Hematopoietic multipotent progenitor cell treated with erythropoietin and hydrocortisone succinate and interleukin-3 and kit ligand, for 15 days (in vitro differentiated cells): ENCODE measurements at places on chromosomes 6 and 20.
A peak's percentile ranks its signal among the peaks of the same experiment; 100 is the strongest.

DNA sequence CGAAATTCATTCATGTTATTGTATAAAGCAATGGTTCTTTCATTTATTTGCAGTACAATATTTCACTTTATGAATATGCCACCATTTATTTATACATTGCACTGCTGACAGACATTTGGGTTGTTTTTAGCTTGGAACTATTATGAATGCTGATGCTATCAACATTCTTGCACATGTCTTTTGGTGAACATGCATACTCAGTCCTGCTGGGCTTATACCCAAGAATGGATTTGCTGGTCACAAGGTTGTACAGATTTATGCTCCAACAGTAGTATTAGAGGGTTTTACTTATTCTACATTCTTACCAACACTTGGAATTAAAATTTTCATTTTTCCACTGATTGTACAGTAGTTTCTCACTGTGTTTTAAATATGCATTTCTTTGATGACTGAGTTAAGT is 126.2 kb downstream of the PTPRK start:
- DNase-seq: no peak

GRCh38 chr6:163635315-163635714 is 220.8 kb downstream of the QKI start:
- DNase-seq: no peak

GRCh38 chr6:170250981-170251775 is 39.7 kb downstream of the DLL1 start:
- no peak for DNase-seq

DNA sequence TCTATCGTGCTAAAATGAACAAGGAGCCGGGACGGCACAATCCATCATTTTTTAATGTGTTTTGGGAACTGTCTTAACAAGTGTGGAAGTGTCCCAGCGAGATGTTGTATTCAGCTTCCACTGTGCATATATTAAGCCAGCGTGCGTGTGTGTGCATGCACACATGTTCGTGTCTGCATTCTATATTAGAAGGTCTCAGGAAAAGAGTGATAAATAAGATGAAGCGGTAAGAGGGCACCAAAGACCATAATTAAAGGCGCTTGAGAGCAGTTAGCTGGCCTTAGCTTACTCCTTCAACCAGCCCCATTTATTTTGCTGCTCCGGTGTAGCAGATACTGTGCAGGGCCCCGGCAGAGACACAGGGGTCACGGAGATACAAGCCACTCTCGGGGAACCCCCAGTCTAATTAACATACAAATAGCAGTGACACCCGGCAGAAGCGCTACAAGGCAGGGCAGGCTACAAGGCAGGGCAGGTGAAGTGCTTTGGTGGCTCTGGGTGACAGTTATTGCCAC is 206.5 kb upstream of the RREB1 start:
- DNase-seq: no peak

GRCh38 chr6:143014764-143015163 is 45.9 kb upstream of the AIG1 start:
- no peak for DNase-seq

GRCh38 chr6:142671791-142672190 is 273.2 kb downstream of the HIVEP2 start:
- DNase-seq: no peak

DNA sequence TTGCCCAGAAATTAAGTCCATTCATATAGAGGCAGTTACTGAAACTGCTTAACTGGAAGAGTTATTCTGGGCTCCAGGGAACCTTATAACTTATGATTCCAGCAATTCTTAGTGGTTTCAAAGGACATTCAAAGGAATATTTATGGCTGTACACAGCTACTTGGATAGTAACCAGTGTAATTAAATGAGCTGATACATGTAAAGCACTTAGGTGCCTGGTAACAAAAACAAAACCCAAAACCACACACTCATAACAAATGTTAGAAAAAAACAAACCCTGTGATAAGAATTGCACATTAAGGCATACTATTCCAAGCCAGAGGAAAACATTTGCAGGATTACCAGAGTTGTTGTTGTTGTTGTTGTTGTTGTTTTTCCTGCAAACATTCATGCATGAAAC is 51.5 kb downstream of the STK4 start:
- no peak for DNase-seq

DNA sequence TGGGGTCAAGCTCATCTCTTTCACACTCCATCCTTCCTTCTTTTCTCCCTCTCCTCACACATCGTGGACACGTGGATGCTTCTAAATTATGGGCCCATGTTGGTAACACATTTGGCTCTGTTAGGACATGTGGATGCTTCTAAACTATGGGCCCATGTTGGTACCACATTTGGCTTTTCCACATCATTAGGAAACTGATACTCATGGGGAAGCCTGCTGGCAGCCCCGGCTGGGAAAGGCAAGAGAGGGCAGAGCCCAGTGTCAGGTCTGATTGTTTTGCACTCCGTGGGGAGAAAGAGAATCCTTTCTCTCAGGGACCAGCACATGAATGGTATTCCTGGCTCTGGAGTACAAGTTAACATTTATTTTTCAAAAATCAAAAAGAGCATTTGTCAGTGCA is 4.0 kb upstream of the CST1 start:
- DNase-seq: no peak

GRCh38 chr6:29632789-29633533 is at the start of gene GABBR1:
Gene GABBR1, minus strand, starts transcription at chr6:29633183. Its CDS starts 798 bp downstream, at chr6:29632385.
- DNase-seq: no peak

GRCh38 chr20:44367746-44368145 is 12.2 kb downstream of the HNF4A start:
- peak; percentile 44 for DNase-seq

DNA sequence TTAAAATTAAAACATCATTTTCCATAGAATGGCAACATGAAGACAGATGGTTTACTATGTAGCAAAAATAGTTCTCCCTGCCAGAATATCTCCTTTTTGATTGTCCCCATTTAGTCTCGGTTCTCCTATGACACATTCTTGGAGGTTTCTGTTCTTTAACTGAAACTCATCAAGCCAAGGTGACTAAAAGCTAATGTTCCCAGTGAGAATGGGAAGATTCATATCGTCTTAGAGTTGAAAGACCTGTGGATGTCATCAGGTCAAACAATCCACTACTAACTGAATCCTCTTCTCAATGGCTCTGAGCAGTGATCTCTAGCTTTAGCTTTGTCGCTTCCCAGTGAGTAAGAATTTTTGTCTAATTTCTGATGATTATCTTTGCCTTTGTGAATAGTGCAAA is 1.3 kb upstream of the DOK5 start:
- DNase-seq: no peak

DNA sequence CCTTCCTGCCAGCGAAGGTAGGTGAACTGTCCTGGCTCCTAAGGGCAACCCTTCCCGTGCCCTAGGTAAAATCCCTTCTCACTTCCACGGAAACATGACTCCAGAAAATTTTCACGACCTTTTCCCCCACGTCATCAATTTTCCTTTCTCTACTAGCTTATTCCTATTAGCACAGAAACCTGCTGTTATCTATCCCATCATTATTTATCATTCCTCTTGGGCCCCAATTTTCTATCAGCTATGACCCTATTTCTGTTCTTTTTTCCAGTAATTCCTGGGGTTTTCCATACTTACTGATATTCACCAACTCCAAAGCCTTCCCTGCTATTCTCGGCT is 23.8 kb upstream of the GCM1 start:
- no peak for DNase-seq

DNA sequence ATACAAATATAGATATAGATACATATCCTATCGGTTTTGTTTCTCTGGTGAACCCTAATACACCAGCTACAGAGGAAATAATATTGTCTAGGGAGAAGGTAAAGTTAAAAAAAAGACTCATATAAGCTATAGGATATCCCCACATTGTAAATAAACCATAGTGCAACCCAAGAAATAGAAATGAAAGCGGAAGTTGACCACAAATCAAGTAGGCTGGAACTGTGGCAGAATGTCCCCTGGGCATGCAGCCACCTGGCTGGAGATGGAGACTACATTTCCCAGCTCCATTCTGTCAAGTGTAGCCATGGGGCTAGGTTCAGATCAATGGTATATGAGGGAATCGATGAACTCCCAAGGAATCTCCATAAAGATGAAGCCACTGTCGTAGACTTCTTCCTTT is 70.1 kb upstream of the RPS6KA2 start:
- no peak for DNase-seq

DNA sequence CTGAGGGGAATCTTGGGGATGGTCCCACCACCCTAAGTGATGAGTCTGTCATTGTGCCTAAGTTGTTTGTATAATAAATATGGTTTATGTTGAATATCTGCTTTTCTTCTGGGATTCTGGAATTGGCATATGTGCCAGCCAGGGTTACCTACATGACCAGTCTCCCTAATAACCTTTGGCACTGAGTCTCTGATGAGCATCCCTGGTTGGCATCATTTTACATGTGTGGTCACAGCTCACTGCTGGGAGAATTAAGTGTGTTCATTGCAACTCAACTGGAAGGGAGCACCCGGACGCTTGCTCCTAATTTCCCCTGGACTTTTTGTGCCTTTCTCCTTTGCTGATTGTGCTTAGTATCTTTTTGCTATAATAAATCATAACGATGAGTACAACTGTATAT is 8.1 kb downstream of the SMAP1 start:
- DNase-seq: no peak

DNA sequence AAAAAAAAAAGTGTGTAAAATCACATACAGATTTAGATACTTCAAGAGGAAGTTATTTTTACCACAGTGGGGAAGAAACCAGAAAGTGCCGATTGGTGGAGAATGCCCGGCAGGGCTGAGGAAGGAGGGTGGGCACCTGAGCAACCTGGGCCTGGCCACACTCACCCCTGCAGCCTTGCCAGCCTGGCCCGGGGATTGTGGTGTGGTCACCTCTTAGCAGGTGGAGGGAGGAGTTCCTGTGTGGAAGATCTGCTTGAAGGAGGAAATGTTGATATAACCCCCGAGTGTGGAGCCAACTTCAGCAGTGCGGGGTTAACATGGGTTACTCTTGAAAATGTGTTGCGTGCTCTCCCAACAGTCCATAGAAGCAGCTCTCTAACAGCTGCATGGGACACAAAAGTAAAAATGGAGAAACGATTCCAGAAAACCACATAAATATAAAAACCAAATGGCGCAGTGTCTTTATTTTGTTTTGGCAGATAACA is 14.7 kb downstream of the UST start:
- DNase-seq: no peak

DNA sequence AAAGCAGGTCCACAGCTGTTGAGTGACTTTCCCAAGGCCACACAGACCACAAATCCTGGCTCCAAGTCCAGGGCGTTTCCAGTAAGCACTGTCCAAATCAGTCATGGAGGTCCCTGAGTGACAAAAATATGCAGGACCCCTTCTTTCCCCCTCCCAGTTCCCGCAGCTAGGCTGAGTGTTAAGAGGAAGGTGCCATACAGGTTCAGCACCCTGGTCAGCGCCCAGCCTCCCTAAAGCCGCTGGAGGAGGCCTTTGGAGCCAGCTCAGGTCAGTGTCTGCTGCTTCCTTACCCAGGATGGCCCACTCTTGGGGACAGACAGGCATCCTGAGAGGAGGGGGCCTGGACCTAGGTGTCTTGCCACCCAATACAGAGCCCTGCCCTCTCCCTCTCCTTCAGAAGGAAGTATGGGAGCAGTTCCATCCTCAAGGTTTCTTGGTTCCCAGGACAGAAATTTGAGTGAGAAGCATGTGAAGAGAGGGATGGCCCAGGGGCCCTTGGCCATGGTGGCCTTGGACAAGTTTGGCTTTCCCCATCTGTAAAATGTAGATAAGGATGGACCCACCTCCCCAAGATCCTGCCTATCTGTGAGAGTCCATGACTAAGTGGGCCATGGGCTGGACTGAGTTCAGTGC is 13.2 kb downstream of the TMEM74B start:
- DNase-seq: peak; percentile 43

GRCh38 chr6:142026471-142026870 is 106.3 kb upstream of the GJE1 start:
- DNase-seq: no peak

GRCh38 chr6:149015535-149016525 is 269.0 kb downstream of the UST start:
- no peak for DNase-seq

DNA sequence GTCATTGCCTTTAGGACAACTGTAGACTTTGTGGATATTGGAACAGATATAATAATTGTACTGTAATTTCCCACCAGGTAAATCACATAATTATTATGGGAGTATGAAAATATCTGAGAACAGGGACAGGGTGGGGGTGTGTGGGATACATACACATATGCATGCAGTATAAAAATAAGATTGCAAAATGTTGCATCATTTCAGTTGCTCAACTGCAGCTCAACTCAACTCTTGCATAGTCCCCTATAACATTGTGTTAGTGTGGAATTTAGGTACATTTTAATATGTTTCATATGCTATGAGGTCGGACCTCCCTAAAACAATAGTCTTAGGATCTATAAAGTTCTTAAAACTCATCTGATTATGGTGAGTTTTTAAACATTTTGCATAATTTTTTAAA is 275.0 kb upstream of the FLRT3 start:
- no peak for DNase-seq

DNA sequence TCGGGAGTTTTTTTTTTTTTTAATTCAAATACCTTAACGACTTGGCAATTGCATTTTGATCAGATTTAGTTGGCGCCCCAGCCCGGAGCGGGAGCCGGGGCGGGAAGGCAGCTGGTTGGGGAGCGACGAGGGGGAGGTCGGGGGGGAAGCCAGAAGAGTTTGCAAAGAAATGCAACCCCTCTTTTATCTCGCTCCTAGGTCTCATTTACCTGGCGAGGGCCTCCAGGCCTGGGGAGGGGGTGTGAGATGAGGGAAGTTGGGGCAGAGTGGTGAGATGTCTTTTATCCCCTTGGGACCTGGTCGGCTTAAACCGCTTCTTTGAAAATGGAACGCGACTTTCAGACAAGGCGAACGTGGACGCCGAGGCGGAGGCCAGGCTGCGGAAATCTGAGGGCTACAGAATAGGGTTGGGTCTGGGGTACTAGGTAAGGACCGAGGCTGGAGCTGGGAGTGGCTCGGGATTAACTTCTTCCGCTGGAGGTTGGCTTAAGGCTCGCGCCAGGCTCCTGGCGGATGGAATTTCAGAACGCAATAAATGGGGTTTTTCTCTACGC is 40.3 kb downstream of the NCR2 start:
- DNase-seq: no peak

DNA sequence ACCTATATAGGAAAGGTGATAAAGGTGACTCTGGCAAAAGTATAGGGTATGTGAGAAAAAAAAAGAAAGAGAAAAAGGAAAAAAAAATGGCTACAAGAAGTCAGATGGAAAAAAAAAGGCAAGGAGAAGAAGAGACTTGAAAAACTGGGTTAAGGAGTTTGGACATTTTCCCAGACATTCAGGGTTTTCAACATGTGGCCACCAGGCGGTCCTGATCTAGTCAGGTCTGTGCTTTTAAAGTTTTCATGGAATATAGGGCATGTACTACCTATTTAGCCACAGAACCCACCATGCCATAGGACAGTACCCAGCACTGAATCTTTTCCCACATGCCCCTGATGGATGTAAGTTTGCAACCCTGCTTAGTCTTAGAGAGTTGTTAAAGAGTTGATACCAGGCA is 433.7 kb downstream of the MAFB start:
- DNase-seq: no peak

- no peak for DNase-seq
Measured at GRCh38 chr6:113129991-113130390, 727.2 kb upstream of the MARCKS start.

- DNase-seq: no peak
Measured at GRCh38 chr6:155038527-155038926, 43.4 kb downstream of the TIAM2 start.

GRCh38 chr6:3654898-3655297 is 96.6 kb downstream of the PXDC1 start:
- no peak for DNase-seq
